ENCODE measurements at places on chromosomes 5 and 9.

DNA sequence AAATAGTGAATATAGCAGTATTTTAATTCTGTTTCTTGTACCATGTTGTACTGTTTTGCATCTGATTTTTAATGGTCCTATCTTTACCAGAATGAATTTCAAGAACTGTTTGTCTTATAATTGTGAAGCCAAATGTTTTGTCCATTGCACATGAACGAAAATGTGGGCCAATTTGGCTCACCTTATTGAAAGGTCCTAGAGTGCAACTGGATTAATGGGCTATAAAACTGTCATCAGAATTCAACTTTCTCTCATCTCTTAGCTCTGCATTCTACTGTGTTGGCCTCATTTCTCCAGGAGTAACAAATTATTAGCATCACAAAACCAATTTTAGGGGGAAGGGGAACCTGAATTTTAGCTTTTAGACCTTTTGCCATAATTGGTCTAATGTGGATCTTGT lies 179.4 kb upstream of the NUDT12 start:
- no peak for DNase-seq

DNA sequence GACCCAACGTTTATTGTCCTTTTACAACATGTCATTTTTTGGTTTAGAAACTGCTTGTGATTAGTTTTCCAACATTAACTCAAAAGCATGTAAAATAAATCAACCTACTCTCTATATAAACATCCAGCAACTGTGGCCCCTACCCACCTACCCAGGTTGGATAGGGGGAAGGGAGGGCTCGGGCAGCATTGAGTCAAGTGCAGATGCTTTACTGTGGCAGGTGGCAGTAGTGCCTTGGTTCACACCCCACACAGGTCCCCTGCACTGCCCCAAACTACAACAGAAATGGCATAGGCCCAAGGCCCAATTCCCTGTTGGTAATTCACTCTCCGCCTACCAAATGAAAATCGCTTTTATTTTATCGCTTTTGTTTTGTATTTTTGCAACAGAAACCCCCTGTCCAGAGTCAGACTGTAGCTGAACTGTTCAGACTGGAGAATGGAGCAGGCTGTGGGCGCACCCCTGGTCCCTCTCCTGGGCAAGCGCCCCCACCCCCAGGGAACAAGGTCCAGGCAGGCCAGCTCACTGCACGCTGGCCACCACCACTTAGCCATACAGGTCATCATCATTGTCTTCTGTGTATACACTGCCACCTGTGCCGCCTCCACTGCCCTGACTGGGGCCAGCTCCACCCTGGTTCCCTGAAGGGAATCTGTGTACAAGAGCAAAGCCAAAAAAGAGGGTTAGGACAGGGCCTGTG lies 15.7 kb downstream of the VCP start:
- no peak for DNase-seq

DNA sequence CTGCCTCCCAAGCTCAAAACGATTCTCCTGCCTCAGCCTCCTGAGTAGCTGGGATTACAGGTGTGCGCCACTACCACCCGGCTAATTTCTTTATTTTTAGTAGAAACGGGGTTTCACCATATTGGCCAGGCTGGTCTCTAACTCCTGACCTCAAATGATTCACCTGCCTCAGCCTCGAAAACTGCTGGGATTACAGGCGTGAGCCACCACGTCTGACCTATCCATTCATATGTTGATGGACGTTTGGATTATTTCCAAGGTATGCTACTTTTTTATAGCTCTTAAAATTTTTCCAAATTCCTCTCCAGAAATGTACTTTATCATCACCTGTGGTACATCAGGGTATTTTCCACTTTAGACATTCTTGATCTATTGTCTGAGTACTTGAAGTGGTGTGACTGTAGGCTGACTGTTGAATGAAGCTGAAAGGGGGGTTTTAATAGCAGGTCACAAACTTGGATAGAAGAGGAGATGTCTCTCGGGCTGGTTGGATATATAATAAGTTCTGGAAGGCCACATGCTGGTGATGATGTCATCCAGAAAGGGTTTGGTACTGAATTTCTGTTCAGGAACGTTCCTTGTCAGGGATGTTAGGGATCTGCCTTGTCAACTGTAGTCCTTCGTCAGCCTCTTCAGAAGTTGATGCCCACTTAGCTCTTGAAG lies 7.4 kb downstream of the CTNNA1 start:
- no peak for DNase-seq

GRCh38 chr5:65646938-65647337 lies 22.1 kb downstream of the SHLD3 start:
- DNase-seq: no peak

GRCh38 chr5:72667708-72668107 lies 148.8 kb upstream of the TNPO1 start:
- no peak for DNase-seq
